ENCODE measurements at places on chromosomes 4 and X. TPM values are rescaled to one million over a fixed set of nuclear protein-coding genes. Genes with fewer than 3 reads are reported as not detected.

GRCh38 chrX:7614616-7615015 is 228.4 kb upstream of the VCX start:
- no peak overlapping the region for H3K4me3 ChIP-seq
- H3K36me3 ChIP-seq, result no peaks in the 10 kb centered on the region
- H3K4me1 ChIP-seq, result no peaks in the 10 kb centered on the region
- DNase-seq, result no peak
- H3K27me3 ChIP-seq, result no peaks in the 10 kb centered on the region

RIPPLY1 gene
- polyA plus RNA-seq, result not detected

GRCh38 chr4:26993967-26994366 is 133.3 kb downstream of the STIM2 start:
- peaks cover 5% of the 10 kb centered on the region for H3K36me3 ChIP-seq
- DNase-seq, result no peak
- H3K27ac ChIP-seq, result no peak overlapping the region
- no peak overlapping the region for H3K4me3 ChIP-seq

GRCh38 chr4:87100168-87100567 is 120.2 kb downstream of the KLHL8 start:
- DNase-seq, result no peak
- peak overlapping the region; percentile 72 for H3K27ac ChIP-seq
- peaks cover 27% of the 10 kb centered on the region for H3K4me1 ChIP-seq
- H3K4me3 ChIP-seq, result no peak overlapping the region
- no peaks in the 10 kb centered on the region for H3K27me3 ChIP-seq
- H3K36me3 ChIP-seq, result no peaks in the 10 kb centered on the region

GRCh38 chr4:41517121-41517520 is 20.8 kb upstream of the LIMCH1 start:
- H3K27me3 ChIP-seq, result peaks cover 1% of the 10 kb centered on the region
- no peak overlapping the region for H3K27ac ChIP-seq
- H3K36me3 ChIP-seq, result no peaks in the 10 kb centered on the region
- no peak for DNase-seq
- no peak overlapping the region for H3K4me3 ChIP-seq
- no peaks in the 10 kb centered on the region for H3K4me1 ChIP-seq

- H3K36me3 ChIP-seq, result no peaks in the 10 kb centered on the region
- H3K27ac ChIP-seq, result no peak overlapping the region
- no peaks in the 10 kb centered on the region for H3K4me1 ChIP-seq
- H3K27me3 ChIP-seq, result no peaks in the 10 kb centered on the region
- DNase-seq, result no peak
Measured at GRCh38 chrX:68917799-68918198, 89.0 kb downstream of the EFNB1 start.

DNA sequence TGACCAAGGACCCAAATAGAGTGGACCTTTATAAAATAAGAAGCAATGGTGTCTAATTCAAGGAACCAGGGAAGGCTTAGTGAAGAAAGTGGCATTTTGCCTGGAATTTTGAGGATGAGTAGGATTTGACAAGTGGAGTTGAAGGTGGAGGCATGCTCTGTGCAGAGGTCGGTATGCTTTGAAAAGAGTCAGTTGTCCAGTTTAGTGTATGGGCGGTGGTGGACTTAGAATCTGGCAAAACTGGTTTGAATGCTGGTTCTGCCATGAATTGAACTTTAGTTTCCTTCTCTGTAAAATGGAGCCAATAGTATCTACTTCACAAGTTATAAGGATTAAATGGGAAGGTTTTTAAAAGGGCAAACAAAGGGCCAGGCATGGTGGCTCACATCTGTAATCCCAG is 29.7 kb downstream of the SEPTIN11 start:
- no peak overlapping the region for H3K4me3 ChIP-seq
- no peaks in the 10 kb centered on the region for H3K27me3 ChIP-seq
- no peaks in the 10 kb centered on the region for H3K36me3 ChIP-seq
- H3K4me1 ChIP-seq, result peaks cover 60% of the 10 kb centered on the region
- no peak for DNase-seq

- no peaks in the 10 kb centered on the region for H3K36me3 ChIP-seq
- no peak overlapping the region for H3K27ac ChIP-seq
- peaks cover 2% of the 10 kb centered on the region for H3K4me1 ChIP-seq
Measured at GRCh38 chr4:71251261-71251660, 87.6 kb upstream of the SLC4A4 start.

DNA sequence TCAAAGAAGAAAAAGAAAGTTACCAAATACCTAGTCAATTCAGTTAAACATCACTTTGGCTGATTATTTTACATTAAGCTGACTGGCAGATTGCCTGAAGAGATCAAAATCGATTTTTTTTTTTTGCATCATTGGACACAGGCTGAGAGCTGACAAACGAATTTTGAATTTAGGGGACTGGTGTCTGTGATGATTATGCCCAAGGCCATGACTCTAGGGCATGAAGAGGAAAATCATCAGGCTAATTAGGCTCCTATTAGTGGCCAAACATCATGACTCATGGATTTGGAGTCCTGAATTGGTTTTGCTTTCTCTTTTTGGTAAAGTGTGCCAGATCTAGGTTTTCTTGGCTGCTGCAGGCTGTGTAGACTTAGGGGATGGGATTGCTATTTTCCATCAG is 829.3 kb upstream of the LCORL start:
- no peaks in the 10 kb centered on the region for H3K4me1 ChIP-seq
- no peaks in the 10 kb centered on the region for H3K36me3 ChIP-seq
- no peak overlapping the region for H3K27ac ChIP-seq
- no peaks in the 10 kb centered on the region for H3K27me3 ChIP-seq
- H3K4me3 ChIP-seq, result no peak overlapping the region

ZCCHC18 gene
- polyA plus RNA-seq, result 3.4 TPM

SHISA3 gene
- not detected for polyA plus RNA-seq

DNA sequence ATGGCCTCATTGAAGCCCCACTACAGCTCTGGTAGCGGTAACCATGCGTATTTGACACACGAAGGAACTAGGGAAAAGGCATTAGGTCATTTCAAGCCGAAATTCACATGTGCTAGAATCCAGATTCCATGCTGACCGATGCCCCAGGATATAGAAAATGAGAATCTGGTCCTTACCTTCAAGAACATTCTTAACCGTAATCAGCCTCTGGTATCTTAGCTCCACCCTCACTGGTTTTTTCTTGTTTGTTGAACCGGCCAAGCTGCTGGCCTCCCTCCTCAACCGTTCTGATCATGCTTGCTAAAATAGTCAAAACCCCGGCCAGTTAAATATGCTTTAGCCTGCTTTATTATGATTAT is 876 bp downstream of the HPRT1 start:
- peak overlapping the region; percentile 84 for H3K27ac ChIP-seq
- H3K27me3 ChIP-seq, result no peaks in the 10 kb centered on the region
- H3K4me1 ChIP-seq, result peaks cover 6% of the 10 kb centered on the region
- H3K4me3 ChIP-seq, result peak overlapping the region; percentile 93

JADE3 gene
- polyA plus RNA-seq, result not detected

DNA sequence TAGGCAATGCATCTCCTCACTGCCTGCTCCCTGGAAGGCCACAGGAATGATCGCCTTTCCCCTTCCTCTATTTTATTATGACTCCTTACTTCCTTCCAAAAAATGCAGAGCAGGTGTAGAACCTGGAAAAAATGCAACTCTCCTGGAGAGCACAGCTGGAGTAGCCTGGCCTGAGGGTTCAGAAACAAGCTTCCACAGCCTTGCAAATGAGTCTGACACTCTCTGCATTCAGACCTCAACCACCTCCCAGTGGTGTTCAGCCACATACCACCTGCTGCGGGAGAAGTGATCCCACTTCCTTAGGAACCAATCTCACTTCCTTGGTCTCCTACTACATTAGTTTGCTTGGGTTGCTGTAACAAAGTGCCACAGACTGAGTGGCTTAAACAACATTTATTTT is 368.1 kb upstream of the NOCT start:
- no peak for DNase-seq
- H3K36me3 ChIP-seq, result no peaks in the 10 kb centered on the region
- peaks cover 10% of the 10 kb centered on the region for H3K27me3 ChIP-seq

GRCh38 chr4:13411942-13412341 is 72.2 kb downstream of the RAB28 start:
- H3K4me3 ChIP-seq, result no peak overlapping the region
- H3K4me1 ChIP-seq, result peaks cover 25% of the 10 kb centered on the region
- no peak for DNase-seq
- no peak overlapping the region for H3K27ac ChIP-seq
- peaks cover 6% of the 10 kb centered on the region for H3K36me3 ChIP-seq

PPP1R2C gene
- 0.41 TPM for polyA plus RNA-seq

HTR2C gene
- polyA plus RNA-seq, result not detected

DNA sequence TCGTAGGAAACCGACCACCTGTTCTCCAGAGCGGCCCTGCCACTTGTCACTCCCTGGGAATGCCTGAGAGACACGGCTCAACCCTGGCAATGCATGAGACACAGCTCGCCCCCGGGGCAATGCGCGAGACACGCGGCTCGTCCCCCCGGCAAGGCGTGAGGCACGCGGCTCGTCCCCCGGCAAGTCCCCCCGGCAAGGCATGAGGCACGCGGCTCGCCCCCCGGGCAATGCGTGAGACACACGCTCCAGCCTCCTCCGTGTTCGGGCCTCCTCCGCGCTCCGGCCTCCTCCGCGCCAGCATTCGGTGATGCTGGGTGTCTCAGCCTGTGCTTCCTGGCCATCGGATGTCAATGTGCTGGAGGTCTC is 27.5 kb upstream of the CPLX1 start:
- no peaks in the 10 kb centered on the region for H3K27me3 ChIP-seq
- peaks cover 11% of the 10 kb centered on the region for H3K4me1 ChIP-seq
- H3K27ac ChIP-seq, result no peak overlapping the region
- DNase-seq, result no peak
- peaks cover 8% of the 10 kb centered on the region for H3K36me3 ChIP-seq

GRCh38 chr4:79272761-79273160 is 53.1 kb downstream of the NAA11 start:
- H3K4me3 ChIP-seq, result no peak overlapping the region
- H3K27me3 ChIP-seq, result no peaks in the 10 kb centered on the region
- no peaks in the 10 kb centered on the region for H3K36me3 ChIP-seq
- no peaks in the 10 kb centered on the region for H3K4me1 ChIP-seq
- no peak overlapping the region for H3K27ac ChIP-seq

GRCh38 chr4:99690472-99690871 is 32.8 kb upstream of the C4orf54 start:
- H3K4me1 ChIP-seq, result no peaks in the 10 kb centered on the region
- H3K27ac ChIP-seq, result no peak overlapping the region
- H3K27me3 ChIP-seq, result peaks cover 17% of the 10 kb centered on the region
- no peak overlapping the region for H3K4me3 ChIP-seq
- no peak for DNase-seq

GRCh38 chr4:152352622-152353116 is 183.2 kb downstream of the FBXW7 start:
- no peaks in the 10 kb centered on the region for H3K27me3 ChIP-seq
- H3K4me3 ChIP-seq, result peak overlapping the region; percentile 85
- H3K4me1 ChIP-seq, result peaks cover 3% of the 10 kb centered on the region
- peak; percentile 13 for DNase-seq
- no peaks in the 10 kb centered on the region for H3K36me3 ChIP-seq
- peak overlapping the region; percentile 85 for H3K27ac ChIP-seq

TCP11X2 gene
- polyA plus RNA-seq, result not detected

GAB3 gene
- polyA plus RNA-seq, result 1.2 TPM

- no peak for DNase-seq
- no peak overlapping the region for H3K4me3 ChIP-seq
- H3K27me3 ChIP-seq, result no peaks in the 10 kb centered on the region
- peaks cover 71% of the 10 kb centered on the region for H3K36me3 ChIP-seq
- H3K27ac ChIP-seq, result no peak overlapping the region
Measured at GRCh38 chr4:6589444-6589843, 14.5 kb downstream of the MAN2B2 start.

GRCh38 chrX:153029875-153030274 is 26.4 kb upstream of the PNMA3 start:
- H3K27ac ChIP-seq, result no peak overlapping the region
- no peaks in the 10 kb centered on the region for H3K27me3 ChIP-seq
- H3K4me1 ChIP-seq, result no peaks in the 10 kb centered on the region
- no peaks in the 10 kb centered on the region for H3K36me3 ChIP-seq

- no peak for DNase-seq
- peaks cover 77% of the 10 kb centered on the region for H3K36me3 ChIP-seq
- no peaks in the 10 kb centered on the region for H3K27me3 ChIP-seq
- H3K4me1 ChIP-seq, result no peaks in the 10 kb centered on the region
- H3K4me3 ChIP-seq, result no peak overlapping the region
Measured at GRCh38 chr4:39759569-39759968, 61.6 kb downstream of the UBE2K start.

- no peaks in the 10 kb centered on the region for H3K27me3 ChIP-seq
- DNase-seq, result no peak
- H3K4me3 ChIP-seq, result no peak overlapping the region
- H3K27ac ChIP-seq, result no peak overlapping the region
- no peaks in the 10 kb centered on the region for H3K4me1 ChIP-seq
- peaks cover 4% of the 10 kb centered on the region for H3K36me3 ChIP-seq
Measured at GRCh38 chr4:37540486-37540885, 145.7 kb downstream of the RELL1 start.

GRCh38 chrX:40471965-40472648 is 108.7 kb upstream of the ATP6AP2 start:
- H3K4me1 ChIP-seq, result peaks cover 37% of the 10 kb centered on the region
- no peak overlapping the region for H3K27ac ChIP-seq
- no peaks in the 10 kb centered on the region for H3K27me3 ChIP-seq

IGSF1 gene
- polyA plus RNA-seq, result not detected

SFRP2 gene
- polyA plus RNA-seq, result not detected

DNA sequence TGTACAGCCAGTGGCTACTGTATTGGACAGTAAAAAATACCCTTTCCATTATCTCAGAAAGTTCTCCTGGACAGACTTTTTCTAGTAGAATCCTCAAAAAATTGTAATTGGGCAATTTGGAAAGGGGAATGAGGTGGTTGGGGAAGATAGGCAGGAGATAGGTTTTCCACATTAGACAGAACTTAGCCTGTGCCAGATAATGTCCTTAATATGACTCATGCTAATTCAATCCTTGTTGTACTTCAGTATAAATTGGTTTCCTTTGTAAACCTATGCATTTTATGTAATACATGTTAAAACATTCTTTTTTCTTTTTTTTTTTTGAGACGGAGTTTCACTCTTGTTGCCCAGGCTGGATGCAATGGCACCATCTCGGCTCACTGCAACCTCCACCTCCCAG is 8.9 kb downstream of the EIF4E start:
- H3K4me3 ChIP-seq, result no peak overlapping the region
- H3K27me3 ChIP-seq, result no peaks in the 10 kb centered on the region
- H3K4me1 ChIP-seq, result peaks cover 16% of the 10 kb centered on the region
- no peaks in the 10 kb centered on the region for H3K36me3 ChIP-seq
- no peak for DNase-seq

All from naive thymus-derived CD8-positive, alpha-beta T cell (primary cell).